ENCODE measurements at places on chromosomes 1 and 21.

GRCh38 chr21:25331286-25331685 is 276.0 kb downstream of the MRPL39 start:
- no peak for DNase-seq

GRCh38 chr1:170789063-170789462 is 125.1 kb downstream of the PRRX1 start:
- no peak for DNase-seq

DNA sequence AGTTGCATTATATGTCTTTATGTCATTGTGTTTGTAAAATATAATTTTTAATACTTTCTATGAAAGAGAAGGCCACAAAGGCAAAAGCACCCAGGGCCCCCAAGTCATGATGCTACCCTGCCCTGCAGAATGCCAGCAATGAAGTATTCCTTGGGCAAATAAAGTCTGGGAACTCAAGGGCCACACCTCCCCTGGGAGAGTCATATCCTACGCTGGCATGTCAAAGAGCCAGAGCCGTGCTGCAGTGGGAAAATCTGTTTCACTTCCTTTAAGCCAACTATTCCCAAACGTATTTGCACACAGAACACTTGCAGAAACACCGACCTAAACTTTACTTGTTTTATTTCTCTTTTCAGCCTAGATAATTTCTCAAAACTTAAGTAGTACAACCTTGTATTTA is 98.4 kb upstream of the KAZN start:
- DNase-seq, result no peak

DNA sequence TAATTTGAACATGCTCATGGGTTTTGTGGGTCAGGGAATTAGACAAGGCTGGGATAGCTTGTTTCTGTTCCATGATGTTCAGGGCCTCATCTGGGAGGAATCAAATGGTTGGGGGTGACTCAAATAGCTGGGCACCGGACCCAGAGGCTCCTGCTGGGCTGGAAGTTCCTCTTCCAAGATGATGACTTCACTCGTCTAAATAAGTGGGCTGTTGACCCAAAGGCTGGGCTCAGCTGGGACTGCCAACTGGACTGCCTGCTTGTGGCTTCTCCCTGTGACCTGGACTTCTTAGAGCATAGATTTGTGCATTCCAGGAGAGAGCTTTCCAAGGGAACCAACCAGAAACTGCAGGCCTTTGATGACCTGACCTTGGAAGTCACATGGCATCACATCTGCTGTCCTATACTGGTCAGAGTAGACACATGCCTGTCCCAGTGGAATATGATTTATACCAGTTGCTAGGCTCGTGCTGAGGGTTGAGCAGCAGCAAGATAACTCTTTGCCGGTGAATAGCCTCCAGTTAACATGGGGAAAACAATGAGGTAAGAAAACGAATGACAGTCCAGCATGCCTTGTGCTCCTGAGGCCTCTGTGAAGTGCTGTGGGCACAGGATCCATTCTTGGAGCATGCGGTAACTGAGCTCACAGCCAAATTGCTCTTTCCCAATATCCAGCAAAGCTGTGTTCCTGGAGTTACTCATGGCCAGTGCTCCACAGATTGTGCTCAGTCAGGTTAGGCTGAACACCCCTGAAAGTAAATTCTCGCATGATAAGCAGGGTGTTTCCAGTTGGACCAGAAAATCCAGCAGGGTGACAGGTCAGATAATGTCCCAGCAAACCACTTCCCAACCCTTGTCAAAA is 272.9 kb upstream of the TMEM51 start:
- DNase-seq, result no peak

GRCh38 chr1:241557031-241557430 is 24.9 kb downstream of the KMO start:
- DNase-seq, result no peak

DNA sequence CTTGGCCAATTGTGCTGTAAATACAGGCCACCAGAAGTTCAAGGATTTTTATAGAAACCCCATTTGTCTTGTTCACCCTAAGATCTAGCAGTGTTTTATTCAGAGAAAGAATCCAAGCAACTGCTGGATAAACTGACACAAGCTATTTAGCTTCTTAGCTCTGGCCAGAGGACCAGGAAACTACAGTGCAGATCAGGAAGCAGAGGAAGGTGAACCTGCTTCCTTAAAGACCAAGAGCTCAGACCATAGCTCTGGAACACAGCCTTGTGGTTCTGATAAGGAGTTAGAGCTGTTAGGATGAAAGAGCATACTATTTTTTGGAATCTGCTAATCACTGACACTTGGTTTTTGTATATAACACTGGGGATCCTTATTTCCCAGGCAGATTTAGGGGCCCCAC is 5.2 kb upstream of the CCDC17 start:
- DNase-seq, result no peak

DNA sequence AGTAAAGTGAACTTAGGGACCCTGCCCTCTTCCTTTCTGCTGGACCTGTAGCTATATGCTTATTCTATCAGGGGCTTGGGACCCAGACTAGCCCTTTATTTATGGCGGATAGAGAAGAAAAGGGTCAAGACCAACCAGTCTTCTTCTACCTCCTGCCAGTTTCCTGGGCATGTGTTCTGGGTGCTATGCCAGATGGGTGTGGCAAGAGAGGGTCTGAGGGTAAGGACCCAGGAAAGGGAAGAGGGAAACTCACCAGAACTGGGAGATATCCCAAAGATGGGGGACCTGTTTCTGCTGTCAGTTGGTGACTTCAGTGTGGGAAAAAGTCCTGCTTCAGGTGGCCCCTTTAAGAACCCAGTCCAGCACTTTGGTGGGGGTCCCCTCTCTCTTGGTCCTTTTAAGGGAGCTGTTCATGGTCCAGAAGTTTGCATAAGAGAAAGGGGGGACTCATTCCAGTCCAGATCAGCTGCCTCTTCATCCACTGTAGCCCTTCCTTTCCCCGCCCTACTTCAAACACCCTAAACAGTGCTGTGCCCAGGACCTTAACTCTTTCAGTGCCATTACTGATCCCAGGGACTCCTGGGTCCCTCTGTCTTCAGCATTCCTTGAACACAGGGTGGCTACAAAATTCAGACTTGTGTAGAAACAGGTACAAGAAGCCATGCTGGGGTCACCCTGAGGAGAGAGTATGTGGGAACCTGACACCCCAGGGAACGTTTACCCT is 18.4 kb downstream of the SSR2 start:
- DNase-seq, result no peak

All from HFF-Myc (cell line).